NCI-H510A (cell line): ENCODE measurements at places on chromosomes 3 and 15.

GRCh38 chr15:86028961-86029360 lies 50.7 kb upstream of the AGBL1 start:
- DNase-seq: no peak

DNA sequence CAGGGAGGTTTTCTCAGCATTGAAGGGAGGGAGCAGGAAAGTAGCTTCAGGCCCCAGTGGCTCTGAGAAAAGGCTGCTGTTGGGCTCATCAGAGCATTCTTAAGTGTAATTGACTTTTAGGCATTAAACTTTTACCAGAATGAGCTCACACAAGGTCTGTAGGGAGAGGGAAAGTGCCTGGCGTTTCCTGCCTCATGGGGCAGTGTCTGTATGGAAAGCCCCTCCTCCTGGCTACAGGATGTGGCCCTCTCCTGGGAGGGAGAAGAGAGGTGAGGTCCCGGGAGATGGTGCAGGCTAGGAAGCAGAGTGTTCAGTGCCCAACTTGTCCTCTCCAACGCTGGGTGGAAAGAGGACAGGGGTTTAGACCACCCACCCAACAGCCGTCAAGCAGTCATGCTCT lies 21.3 kb upstream of the SCN10A start:
- DNase-seq: no peak

- no peak for DNase-seq
These were observed 96.0 kb upstream of the PHLDB2 start for GRCh38 chr3:111763001-111763471.

DNA sequence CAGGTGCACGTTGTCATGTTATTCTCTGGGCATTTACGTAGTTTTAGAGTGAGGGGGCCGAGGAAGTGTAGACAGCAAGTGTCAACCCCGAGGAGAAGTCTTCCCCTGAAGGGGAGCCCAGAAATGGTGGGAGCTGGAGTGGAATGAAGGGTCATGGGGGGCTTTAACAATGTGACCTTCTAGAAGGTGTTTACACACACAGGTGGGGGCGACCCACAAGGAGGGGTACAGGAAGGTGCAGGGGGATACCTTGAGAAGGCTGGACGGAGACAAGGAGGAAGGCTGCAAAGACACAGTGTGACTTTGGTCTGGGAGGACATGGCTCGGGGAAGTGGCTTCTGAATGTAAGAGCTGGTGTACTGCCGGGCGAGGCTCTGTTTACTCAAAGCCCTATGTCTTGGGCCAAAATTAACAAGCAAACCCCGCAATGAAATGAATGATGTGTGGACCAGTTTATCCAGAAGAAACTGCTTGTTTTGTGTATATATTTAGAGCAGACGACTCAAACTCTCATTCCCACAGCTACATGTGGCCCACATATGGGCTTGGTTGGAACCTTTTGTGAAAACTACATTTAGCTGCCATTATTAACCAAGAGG lies 18.7 kb downstream of the TRPM1 start:
- DNase-seq: no peak

DNA sequence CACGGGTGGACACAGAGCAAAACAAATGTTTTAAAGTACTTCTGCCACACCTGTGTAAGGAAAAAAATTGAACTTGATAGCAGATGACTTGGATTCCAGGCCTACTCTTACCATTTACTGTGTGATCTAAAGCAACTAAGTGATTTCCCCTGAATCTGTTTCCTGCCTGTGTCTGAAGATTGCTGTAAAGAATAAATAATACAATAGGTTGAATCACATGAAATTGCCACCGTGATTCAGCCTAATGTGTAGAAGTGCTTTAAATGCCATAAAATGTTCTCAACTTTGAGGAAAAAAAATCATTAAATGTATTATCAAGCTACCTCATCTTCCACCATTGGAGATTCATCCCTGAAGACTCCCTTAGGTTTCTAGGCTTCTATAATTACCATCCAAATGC lies 27.6 kb upstream of the NUDT16 start:
- no peak for DNase-seq

DNA sequence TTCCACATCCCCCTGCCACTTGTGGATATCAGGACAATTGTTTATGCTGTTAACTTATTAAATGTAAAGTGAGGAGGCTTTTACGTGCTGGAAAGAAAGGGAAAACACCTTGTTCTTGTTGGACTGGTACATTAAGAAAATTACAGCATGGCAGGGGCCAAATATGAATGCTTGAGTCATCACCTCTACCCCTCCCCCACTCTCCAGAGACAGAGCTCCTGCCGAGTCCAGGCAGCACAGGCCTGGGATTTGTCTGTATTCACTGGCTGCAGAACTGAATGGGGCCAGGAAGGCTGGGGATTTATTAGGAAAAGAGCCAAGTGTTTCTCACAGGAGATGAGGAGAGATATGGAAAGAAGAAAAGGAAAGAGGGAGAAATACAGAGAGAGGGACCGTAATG lies 308.9 kb downstream of the EPHB1 start:
- no peak for DNase-seq

- DNase-seq: peak; percentile 90
These were observed 98.9 kb upstream of the TLE3 start for GRCh38 chr15:70196372-70197316.

DNA sequence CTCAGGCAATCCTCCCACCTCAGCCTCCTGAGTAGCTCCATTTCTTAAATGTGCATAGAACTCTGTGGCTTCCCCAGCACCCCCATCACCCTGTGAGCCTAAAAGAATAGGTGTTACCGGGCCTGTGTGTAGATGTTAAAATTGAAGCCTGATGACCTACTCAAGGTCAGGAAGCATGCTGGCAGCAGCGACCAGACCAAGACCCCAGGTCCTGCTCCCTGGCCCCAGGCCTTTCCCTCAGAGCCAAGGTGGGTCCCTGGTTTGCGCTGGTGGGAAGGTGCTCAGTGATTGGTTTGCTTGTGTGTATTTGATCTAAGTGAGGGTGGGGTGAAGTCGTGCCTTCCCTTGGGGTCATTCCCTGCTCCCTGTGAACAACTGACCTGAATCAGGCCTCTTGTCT lies 18.4 kb upstream of the CRABP1 start:
- no peak for DNase-seq

GRCh38 chr3:13171704-13172643 lies 98.7 kb upstream of the IQSEC1 start:
- no peak for DNase-seq

- DNase-seq: no peak
These were observed 310.5 kb upstream of the THBS1 start for GRCh38 chr15:39270221-39270855.

GRCh38 chr3:58697561-58697960 lies 31.0 kb upstream of the FAM3D start:
- DNase-seq: no peak

DNA sequence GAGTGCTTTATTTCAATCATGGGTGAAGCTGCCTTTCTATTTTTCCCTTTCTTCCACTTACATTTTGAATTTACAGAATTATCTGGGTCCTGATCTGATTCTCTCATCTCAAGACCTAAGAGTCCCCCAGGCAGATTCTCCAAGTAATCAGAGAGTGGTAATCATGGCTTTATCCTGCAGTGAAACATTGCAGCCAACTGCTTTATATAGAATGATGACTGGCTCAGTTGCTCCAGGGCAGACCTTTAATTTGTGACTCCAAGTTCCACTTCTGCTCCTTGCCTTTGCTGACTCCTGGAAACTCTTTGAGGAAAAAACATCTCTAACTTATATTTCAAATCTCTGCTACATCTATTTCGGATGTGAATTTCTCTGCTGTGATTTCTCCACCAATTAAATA lies 25.5 kb upstream of the NPTN start:
- DNase-seq: no peak

DNA sequence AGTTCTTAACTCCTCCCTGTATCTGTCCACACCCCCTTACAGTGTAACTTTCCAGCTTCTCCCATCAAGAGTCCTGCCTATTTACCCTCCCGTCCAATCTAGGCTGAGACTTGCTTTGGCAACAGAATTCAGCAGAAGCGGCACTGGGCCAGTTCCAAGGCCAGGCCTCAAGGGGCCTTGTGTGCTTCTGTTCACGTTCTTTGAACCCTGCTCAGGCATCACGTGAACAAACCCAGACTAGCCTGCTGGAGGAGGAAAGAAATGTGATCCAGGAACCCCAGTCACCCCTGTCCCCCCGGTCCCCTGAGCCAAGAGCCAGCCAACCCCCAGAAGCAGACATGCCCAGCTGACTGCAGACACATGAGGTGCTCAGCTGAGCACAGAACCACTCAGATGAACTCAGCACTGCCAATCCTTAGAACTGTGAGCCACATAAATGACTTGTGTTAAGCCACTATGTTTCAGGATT lies 76.1 kb upstream of the DCLK3 start:
- DNase-seq: no peak

DNA sequence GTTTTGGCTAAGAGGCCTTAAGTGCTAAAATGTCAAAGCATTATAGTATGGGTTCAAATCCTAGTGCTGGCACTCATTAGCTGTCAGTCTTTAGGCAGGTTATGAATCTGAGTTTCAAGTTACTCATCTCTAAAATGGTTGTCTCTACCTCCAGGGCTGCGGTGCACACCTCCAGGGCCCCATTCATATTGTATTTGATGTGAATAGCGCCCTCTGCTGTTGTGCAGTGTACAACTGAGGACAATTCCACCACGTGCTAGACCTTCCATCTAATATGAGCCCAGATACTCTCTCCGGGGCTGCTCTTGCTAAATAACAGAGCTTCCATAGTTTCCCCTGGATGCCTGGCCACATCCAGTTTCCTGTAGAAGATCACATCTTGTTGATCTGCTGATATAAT lies 54.3 kb downstream of the OXNAD1 start:
- no peak for DNase-seq

- DNase-seq: no peak
These were observed 13.4 kb upstream of the MBNL1 start for GRCh38 chr3:152255290-152255689.

- DNase-seq: no peak
These were observed 27.3 kb downstream of the NEO1 start for GRCh38 chr15:73079565-73079964.

DNA sequence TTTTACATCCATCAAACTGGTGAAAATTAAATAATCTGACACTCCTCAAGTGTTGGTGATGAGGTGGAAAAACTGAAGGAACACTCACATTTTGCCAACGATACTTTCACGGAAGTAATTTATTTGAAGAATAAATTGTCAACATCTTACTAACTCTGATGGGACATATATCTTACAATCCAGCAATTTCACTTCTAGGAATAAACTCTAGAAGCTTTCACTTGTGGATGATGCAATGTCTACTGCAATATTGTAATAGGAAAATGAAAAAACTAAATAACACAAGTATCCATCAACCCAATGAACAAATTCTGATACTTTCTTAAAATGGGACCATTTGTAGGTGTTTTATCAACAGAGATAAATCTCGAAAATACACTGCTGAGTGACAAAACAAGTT lies 16.2 kb upstream of the LIPC start:
- DNase-seq: no peak

DNA sequence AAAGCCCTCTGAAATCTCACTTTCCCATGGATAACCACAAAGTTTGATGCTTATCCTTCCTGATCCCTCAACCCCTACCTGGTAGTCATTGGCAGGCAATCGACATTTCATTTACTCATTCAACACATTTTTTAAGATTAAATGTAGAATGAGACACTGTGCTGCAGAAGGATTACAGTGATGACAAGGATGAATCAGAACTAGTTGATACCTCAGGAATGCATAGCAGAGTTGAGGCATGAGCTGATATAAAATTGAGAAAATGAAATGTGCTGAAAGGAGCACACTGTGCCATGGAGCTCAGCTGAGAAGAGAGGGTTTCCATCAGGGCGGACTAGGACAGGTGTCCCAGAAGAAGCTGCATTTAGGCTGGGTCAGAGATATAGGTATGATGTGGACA lies 48.9 kb upstream of the ACTL6A start:
- no peak for DNase-seq

GRCh38 chr15:90437516-90437915 lies 49.5 kb downstream of the IQGAP1 start:
- no peak for DNase-seq

DNA sequence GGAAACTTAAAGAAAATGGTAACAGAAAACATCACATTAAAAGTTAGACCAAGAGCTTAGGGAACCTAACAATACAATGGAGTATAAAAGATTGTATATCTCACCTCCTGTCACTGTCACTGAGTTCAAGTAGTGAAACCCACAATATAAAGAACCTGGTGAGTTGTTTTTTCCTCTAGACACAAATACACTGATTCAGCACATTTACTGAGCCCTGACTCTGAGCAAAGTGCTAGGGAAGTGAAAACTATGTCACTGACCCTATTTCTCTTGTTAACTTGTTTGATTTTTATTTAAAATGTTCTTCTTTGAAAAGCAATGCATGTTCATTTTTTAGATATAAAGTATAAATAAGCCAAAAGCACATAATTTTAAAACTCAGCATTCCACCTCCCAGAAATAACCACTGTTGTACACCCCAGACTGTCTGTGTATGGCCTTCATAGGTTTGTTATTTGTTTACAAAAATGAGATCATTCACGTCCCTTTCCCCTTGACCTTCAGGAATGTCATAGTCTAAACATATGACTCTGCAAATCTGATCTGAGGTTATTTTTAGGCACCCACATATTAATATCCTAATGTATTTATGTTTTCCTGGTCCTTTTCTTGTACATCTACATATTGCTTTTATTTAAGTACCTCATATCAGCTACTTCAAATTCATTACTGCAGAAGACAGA lies 69.2 kb upstream of the CSTA start:
- DNase-seq: no peak

- DNase-seq: no peak
These were observed 406.2 kb downstream of the LSAMP start for GRCh38 chr3:116038968-116039650.

DNA sequence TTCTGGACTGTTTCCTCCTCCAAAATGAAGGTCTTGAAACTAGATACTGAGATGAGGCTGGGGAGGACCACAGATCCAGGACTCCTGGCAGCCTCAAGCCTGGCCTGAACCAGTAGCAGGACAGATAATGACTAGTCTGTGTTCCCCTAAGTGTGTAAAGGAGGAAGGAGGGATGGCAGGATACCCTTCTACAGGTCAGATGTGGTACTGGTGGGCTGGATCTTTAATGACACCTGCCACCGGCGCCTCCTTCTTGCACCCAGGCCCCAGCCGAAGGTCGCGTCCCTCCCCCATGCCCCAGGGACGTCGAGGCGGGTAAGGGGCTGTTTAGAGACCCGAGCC lies 556 bp downstream of the USP19 start:
- no peak for DNase-seq

GRCh38 chr3:155425396-155425795 lies 131.9 kb upstream of the STRIT1 start:
- DNase-seq: no peak

DNA sequence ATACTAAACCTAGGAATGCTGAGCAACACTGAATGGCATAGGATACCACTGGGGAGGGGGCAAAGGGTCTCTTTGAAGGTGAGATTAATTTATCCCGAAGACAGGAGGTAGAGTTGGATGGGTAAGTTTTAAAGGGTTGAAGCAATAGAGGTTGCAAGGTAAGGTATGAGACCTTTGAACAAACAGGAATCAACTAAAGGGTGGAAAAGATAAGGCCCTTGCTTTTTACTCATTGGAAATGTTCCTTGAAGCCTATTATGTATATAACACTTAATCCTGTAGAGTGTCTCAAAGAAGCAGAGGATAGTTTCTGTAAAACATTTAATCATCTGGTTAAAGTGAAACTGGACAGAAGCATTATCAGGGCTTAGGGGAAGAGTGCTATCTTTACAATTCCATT lies 5.7 kb downstream of the ABHD5 start:
- no peak for DNase-seq

- no peak for DNase-seq
These were observed 25.7 kb downstream of the RGMA start for GRCh38 chr15:93063262-93063671.

GRCh38 chr15:99507504-99508310 lies 58.1 kb upstream of the MEF2A start:
- DNase-seq: no peak
